SK-N-SH treated with all-trans-retinoic acid at 6 μM for 48 hours (cell line): ENCODE measurements at places on chromosomes 13 and 19.

- ATAC-seq = peak; percentile 38
Measured at GRCh38 chr13:85282876-85283275, 516.3 kb downstream of the SLITRK6 start.

DNA sequence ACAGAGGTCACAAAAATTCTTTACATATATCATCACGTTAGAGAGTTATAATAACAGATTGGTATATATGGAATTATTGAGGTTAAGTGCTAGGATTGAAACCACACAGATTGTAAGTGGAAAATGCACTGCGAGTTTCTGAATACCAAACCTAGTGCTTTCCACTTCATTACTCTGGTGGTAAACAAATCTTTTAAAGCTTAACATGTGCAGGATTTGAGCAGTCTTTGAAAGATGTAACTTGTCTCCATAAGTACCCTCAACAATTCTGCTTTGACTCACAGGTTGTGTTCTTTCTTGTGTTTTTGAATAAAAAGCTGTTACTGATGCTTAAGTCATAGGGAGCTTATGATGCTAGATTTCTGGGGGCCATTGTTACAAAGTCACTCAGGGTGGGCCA lies 314.7 kb upstream of the DACH1 start:
- no peak for ATAC-seq

- no peak for ATAC-seq
Measured at GRCh38 chr19:39416152-39417120, 4.0 kb downstream of the PLEKHG2 start.

DNA sequence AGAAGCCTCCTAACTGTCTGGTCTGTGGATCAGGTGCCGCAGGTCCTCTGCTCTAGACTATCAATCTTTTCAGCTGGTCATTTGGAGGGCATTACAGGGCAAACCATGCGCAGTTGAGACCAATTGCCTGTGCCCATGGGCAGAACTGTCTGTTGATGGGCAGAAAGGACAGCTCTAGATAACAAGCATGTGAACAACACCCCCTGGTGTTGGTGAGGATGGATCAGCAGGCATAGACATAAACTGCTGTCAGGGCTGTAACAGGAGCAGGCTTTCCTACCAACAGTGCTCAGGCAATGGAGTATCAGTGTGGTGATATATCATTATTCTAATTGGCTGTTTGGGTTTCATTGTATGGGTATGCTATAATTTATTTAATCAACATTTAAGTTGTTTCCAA lies 104.7 kb upstream of the KL start:
- peak; percentile 98 for ATAC-seq

DNA sequence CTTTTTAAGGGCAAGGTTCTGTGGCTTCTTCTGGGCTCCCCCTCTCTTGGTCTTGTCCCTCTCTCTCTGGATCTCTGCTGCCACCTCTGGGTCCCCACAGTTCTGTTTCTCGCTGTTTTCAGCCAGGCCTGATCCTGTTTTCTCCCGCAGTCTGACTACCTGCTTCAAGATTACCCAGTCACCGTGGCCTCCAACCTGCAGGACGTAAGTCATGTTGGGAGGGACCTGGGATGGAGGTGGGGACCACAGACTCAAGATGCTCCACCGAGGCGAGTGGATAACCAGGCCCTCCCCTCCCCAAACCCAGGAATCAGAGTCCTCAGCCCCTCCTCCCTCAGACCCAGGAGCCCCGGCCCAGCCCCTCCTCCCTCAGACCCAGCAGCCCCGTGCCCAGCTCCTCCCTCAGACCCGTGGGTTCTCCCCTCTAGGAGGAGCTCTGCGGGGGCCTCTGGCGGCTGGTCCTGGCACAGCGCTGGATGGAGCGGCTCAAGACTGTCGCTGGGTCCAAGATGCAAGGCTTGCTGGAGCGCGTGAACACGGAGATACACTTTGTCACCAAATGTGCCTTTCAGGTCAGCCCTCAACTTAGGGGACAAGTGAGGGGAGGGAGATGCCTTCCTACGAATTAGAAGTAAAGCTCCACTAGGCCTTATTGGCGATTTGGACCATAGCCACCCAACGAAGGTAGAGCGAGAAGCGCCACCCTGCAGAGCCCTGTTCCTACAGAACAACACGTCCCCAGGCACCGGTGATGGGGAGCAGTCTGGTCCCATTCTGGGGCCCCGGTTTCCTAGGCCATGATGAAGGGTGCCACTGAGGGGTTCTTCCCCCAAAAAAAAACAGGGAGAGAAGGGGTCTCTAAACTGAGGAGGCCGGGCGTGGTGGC lies 2.2 kb downstream of the FLT3LG start:
- ATAC-seq = peak; percentile 50

GRCh38 chr19:1079566-1080111 lies 12.7 kb downstream of the ARHGAP45 start:
- ATAC-seq = peak; percentile 15; the same call in 2 of the 3 replicates

DNA sequence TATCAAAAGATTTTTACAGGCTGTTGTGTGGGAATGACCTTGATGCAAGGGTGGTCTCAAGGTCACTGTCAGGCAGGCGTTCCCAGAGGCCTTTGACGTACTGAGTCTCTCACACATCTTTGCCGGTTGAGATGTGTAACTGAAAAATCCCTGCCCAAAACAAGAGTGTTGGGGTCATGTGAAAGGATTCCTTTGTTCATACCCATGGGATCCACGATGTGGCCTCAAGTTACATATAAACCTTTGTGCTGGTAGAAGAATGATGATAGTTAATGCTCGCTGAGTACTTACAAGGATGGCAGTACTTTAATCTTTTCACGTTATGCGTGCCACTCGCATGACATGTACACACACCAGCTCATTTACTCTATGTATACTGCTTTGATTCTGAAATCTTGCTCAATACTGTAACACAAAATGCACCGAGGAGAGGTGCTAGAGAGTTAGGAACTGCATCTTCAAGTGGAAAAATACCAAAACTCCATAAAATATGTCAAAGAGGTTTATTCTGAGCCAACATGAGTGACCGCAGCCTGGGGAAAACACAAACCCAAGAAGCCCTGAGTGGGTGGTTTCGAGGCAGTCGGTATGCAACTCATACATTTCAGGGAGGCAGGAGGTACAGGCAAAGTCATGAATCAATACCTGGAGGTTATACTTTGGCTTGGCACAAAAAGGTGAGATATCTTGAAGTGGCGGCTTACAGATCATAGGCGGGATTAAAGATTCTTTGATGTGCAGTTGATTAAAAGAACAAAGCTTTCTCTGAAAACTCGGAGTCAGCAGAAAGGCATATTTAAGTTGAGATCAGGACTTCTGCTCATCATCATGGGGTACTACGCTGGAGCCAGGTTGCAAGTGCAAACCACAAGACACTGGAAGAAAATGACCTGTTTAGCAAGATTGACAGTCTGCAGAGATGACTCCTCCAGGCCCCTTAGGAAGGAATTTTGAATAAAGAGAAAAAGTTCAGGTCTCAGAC lies 87.4 kb upstream of the ARHGEF7 start:
- no peak for ATAC-seq

DNA sequence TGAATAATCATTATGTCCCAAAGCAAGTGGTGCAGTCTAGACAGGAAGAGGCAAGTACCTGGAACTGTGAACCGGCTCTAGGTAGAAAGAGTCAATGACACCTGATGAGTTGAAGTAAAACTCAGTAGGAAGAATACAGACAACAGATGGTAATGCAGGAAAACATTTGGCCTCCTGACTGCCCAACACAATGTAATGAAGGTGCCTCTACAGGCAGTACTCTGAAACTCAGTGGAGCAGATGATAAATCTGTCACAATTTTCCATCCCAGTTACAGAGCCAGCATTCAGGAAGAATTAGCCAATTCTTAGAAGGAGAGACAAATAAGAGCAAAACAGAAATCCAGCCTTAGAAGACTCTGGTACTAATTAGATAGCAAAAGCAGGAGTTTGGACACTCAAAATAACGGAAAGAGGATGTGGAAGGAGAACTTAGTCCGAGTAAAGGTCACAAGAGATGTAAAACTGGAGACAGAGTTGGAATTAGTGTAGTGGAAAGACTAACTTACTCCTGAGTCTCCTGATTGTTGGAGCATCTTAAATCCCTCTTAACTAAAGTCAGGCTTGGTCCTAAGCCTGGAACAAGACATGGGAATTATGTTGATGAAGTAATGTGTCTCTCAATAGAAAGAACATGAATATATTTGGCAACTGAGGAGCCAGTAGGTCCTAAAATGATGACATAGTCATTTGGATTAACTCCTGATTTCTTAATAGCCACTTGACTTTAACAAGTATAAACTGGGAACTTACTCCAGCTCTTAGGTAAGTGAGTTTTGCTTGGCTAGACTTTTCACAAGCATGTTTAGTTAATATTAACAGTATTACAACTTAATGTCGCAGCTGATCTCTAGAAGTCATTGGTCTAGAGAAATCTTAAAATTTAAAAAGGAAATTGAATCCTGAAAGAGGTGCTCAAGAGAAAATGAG lies 457.3 kb upstream of the MIR17HG start:
- no peak for ATAC-seq

DNA sequence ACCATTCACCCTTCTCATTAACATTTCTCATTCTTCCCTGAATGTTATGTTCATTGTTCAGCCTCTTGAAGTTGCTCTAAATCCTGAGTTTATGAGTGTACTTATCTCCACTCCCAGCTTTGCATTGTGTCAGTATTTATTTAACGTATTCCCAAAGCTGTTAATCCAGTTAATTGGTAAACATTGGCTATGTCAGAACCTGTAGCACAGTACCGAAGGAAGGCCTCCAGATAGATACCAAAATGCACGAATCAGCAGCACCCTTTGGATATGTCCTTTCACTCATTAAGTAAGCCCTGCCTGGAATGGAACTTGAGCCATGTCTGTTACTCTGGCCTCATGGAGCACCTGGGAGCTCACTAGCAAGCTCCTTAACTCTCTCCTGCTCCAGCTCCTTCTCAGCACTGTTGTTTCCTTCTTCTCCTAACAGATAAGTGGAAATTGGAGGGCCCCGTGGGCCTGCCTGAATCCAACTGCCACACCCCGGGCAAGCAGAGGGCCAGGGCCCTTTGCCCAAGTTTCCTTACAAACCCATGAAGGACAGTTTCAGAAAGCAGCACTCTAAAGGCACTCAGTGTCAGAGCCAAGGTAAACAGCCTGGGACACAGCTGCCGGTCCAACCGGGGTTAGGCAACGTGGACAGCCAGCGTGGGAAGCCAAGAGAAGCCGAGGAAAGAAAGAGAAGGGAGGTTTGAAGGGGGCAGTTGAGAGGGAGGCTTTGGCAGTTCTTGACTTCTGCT lies 155.0 kb upstream of the SERP2 start:
- no peak for ATAC-seq

DNA sequence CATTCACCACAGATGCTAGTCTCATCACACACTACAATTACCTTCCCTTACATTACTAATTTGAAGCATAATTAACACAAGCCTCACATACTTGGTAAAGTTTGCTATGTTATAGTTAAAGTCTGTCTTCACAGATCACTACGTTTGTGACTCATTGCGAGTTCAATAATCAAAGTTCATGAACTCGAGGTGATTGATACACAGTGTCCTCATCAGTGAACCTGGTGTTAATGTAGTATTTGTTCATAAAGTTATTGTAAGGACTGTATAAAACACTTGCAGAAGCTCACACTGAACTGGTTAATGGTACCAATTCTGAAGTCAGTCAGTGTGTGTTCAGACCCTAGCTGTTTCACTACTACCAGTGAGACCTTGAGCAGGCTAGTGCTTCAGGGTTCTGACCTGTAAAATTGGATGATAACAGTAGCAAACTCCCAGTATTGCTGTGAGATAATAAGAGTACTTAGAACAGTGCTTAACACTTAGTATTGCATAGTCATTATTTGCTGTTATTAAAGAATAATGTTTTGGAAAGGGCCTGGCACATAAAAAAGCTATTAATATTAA lies 313.3 kb downstream of the LIG4 start:
- no peak for ATAC-seq

DNA sequence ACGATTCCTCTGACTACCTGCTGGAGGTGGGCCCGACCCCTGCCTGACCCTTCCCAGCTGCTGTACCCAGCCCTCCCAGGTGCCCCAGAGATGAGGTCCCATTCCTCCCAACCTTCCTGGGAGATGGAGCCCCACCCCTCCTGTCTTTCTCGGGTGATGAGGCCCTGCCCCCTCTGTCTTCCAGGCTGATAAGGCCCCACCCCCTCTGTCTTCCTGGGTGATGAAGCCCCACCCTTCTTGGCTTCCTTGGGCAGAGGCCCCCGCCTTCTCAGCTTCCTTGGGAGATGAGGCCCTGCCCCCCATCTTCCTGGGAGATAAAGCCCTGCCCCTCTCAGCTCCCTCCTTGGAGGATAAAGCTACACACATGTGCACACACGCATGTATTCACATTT lies 47.9 kb downstream of the CERS4 start:
- no peak for ATAC-seq

DNA sequence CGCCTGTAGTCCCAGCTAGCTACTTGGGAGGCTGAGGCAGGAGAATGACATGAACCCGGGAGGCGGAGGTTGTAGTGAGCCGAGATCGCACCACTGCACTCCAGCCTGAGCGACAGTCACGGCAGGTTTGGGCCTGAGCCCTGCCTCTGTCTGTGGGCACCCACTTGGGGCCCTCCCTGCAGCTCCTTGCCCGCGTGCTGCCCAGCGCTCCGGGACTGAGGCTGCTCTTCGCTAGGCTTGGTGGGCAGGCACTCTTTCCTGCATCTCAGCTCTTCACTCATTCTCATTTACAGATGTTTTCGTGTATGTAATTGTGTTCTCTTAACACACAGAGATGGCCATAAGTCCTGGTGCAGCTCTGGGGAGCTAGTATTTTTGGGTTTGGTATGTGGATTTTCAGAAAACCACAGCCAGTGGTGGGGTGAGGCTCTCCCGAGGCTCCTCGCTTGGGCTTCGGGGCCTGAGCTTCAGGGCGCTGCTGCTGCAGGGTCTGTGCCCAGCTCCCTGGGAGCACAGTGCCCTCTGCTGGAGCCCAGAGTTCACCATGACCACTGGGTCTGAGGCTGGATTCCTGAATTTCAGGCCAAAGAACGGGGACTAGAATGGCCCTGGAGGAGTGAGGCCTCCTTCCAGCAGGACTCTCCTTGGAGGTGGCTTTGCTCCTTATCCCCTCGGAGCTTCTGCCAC lies 15.2 kb downstream of the UPF1 start:
- peak; percentile 91 for ATAC-seq

GRCh38 chr19:39765091-39766076 lies 13.3 kb upstream of the LEUTX start:
- ATAC-seq = peak; percentile 67; the same call in 2 of the 3 replicates

GRCh38 chr19:913080-913748 lies at the start of gene R3HDM4:
Gene R3HDM4, minus strand, starts transcription at chr19:913219. Its CDS starts 62 bp downstream, at chr19:913157.
- ATAC-seq = peak; percentile 84

- no peak for ATAC-seq
Measured at GRCh38 chr13:69904784-69905183, 202.8 kb upstream of the ATXN8OS start.

DNA sequence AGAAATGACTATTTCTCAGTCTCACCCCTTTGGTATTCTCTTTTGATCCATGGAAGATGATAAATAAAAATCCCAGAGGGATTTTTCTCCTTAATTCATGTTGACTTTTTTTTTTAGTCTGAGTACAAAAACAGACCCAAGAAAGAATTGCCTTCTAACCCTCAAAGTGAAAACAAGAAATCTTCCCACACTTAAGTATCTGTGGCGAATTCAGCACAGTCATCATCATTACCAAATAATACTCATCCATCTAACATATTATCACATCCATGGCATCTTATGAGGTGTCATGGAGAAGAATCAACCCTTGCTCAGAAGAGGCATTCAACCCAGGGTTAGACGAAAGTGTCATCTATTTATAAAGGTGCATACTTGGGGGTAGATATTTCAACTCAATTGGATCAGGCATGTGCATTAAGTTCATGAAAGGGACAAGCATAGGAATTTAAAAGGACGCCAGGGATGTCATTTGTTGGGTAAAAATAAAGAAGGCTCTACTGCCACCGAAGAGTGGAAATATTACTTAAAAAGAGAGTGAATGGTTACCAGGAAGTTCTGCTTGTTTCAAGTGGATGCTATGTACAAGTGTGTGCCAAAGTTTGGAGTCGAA lies 101.9 kb downstream of the FLT1 start:
- ATAC-seq = no peak

GRCh38 chr19:22332924-22333323 lies 46.7 kb downstream of the ZNF729 start:
- no peak for ATAC-seq
